ENCODE measurements at places on chromosomes 5 and 9.

DNA sequence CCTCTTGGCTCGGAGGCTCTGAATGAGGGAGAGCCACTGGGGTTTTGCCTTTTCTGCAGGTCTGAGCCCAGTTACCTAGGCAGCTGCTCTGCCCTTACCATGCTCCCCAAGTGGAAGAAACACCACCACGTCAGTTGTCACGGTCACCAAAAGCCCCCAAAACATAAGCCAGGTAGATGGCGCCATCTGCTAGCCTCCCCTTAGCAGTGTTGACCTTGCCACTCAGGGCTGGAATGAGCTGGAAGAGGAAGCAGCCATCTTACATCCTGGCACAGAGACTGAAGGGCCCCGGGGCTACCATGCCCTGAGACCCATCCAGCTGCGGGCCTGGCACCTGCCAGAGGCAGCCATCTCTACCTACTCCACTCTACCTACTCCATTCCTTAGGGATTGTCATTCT lies 7.4 kb downstream of the ZER1 start:
- no peak for DNase-seq

GRCh38 chr5:103445426-103446035 lies 117.1 kb downstream of the NUDT12 start:
- no peak for DNase-seq

DNA sequence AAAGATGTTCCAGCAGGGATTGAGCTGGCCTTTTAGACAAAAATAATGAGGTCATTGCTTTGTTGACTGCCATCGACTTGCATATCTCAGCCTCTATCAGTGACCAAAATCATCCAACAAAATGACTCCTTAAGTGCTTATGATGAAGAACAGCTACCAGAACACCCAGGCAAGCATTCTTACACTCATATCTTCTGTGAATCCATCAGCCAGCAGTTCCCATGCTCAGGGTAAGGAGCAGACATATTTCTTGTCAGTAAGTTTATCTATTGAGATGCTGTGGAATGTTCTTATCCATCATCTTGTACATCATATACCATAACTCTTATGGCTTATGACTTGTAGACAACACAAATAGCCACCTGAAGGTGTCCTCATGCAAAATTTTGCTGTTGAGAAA lies 20.2 kb upstream of the SPDL1 start:
- DNase-seq: no peak

DNA sequence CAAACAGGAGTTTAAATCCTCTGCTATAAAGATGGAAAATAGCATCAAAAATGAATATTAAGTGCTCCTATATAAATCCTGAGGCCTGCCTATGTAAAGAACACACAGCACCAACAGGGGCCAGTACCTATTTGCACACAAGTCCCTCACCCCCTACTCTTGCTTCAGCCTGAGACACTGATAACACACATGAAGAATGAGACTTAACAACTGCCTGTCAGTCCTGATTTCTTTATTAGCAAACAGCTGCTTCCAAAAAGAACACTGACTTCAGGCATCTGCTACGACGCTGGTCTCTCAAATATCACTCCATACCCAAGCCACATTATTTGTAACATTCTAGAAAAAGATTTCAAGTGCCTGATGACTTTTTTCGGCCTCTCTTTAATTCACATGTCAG lies 55.5 kb downstream of the MYO10 start:
- no peak for DNase-seq

DNA sequence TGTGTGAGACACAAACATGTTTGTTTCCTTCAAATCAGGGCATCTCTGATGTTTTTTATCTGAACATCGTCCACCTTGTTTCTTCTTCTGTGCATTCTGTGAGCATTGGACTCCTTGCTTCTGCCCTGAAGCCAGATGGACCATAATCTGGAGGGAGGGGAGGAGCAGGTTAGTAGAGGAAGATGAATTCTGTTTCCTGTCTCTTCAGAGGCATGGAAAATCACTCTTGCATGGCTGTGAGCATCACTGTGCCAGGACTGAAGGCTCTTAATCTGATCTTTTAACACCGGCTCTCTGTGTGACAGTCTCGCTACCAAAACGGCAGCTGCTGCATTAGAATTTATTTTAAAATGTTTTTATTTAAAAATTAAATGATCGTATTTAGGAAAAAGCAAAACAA lies 43.3 kb downstream of the TLE4 start:
- peak; percentile 49 for DNase-seq

DNA sequence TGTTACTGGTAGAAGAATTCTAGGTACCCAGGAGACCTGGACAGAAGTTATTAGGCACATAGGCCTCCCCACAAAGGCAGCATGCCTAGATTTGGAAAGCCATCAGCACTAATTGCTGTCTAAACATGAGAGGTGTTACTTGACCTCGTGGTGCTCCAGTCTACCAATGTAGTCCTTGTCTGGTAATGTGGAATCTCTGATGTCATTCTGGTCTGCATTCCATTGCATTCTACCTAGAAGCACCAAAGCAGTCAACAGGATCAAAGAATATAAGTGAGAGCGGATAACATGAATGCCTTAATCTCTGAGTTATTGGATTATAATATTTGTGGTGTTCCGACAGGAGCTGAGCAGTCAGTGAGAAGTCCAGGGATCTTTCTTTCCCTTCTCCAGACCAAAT lies 175.2 kb downstream of the PSAT1 start:
- DNase-seq: no peak

All from SK-N-SH (cell line).